ENCODE measurements at places on chromosomes 3 and 15.

DNA sequence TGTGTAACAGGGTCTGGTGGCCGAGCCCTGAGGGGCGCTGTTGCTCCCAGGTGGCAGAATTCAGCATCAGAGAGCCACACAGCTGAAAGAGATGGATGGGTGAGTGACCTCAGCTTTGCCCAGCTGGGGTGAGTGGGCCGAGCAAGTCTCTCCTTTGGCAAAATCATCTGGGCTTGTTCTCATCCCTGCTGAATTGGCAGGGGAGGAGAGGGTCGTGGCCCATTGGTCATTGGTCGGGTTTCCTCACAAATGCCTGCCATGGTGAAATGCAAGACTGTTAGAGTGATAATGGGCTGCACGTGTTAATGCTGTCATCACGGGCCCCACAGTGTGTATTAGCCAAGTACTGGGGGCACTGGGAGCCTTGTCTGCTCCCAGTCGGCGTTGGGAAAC, 15.9 kb downstream of the ABHD2 start:
- DNase-seq = no peak

- no peak for DNase-seq
Measured at GRCh38 chr15:39016706-39017105, 452.1 kb upstream of the RASGRP1 start.

DNA sequence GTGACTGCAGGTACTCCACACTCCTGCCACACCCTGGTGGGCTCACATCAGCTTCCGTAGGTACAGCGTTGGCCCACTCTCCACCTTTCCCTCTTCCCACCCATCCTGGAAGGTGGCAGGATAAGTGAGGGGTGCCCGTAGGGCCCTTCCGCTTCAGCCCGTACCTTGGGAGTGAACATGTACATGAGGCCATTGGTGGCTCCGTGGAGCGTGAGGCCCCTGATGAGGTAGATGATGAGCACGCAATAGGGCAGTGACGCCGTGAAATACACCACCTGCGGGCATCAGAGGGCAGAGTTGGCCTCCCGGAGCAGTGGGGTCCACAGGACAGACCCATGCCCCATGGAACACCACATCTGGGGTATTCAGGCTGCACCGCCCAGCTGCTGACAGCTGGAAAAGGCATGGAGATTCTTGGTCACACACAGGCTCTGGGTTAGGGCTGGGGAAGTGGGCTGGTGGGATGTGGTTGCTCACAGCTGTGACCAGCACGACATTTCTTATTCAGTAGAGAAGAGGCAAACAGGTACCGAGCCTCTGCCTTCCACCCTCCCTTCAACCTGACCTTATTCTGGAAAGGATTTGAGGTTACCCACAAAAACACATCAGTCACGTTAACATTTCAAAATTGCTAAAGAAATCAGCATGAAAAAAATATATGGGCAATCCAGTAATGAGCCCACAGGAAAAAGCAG, 23.8 kb downstream of the SLC6A20 start:
- DNase-seq = no peak

- no peak for DNase-seq
Measured at GRCh38 chr15:39502082-39502447, 78.8 kb upstream of the THBS1 start.

DNA sequence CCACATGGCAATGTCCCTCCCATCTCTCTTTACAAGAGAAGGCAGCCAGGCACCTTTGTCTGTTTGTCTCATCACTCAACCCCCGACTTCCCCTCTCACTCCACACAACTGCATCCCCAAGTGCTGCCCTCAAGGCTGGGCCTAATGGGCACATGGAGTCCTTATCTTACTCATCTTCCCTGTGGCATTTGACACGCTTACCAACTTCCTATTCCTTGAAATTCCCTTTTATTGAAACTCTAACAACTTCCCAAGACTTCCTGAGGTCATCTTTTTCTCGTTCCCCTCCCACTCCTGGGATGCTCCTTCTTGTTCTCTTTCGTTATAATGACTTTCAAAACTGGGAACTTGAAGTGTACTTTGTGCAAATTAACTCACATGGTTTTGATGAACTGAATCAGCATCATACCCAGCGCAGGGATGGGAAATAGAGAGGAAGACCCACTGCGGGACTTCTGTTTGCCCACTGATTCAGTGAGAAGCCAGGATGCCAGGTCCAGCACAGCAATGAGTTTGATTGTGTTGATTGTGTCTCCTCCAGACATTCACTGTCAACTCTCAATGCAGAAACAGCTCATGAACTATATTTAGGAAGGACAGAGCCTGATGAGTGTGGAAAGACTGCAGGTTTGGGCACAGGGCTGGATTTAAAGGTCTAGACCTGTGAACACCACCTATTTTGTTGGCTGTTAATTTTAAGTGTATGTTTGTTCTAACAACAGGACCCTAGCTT, 104.7 kb upstream of the TNIK start:
- DNase-seq = no peak

DNA sequence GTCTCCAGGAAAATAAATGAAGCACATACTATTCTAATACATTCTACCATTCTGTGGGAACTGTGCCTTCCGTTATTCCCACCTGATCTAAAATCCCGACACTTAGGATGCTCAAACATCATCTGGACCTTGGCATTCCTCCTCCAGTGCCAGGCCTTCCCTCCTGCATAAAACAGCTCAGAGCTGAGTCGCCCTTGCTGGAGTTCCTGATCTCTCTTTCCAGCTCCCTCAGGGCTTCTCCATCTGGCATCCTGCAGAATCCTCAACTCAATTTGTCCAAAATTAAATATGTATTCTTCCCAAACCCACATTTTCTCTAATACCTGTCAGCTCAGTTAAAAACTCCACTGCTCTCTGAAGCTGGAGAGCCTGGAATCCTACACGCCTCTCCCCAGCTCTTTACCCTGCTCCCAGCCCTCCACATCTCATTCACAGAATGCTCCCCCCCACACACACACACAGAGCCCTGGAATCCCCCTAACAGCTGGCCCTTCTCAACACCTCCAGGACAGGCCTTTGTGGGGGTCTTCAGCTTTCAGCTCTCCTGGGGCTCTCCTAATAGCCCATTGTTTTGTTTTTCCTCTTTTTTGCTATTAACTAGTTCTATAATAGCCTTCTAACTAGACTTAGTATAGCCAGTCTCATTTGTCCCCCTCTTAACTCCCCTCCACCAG, 78.5 kb downstream of the HMG20A start:
- no peak for DNase-seq

- no peak for DNase-seq
Measured at GRCh38 chr15:25959100-25959499, 96.0 kb upstream of the ATP10A start.

DNA sequence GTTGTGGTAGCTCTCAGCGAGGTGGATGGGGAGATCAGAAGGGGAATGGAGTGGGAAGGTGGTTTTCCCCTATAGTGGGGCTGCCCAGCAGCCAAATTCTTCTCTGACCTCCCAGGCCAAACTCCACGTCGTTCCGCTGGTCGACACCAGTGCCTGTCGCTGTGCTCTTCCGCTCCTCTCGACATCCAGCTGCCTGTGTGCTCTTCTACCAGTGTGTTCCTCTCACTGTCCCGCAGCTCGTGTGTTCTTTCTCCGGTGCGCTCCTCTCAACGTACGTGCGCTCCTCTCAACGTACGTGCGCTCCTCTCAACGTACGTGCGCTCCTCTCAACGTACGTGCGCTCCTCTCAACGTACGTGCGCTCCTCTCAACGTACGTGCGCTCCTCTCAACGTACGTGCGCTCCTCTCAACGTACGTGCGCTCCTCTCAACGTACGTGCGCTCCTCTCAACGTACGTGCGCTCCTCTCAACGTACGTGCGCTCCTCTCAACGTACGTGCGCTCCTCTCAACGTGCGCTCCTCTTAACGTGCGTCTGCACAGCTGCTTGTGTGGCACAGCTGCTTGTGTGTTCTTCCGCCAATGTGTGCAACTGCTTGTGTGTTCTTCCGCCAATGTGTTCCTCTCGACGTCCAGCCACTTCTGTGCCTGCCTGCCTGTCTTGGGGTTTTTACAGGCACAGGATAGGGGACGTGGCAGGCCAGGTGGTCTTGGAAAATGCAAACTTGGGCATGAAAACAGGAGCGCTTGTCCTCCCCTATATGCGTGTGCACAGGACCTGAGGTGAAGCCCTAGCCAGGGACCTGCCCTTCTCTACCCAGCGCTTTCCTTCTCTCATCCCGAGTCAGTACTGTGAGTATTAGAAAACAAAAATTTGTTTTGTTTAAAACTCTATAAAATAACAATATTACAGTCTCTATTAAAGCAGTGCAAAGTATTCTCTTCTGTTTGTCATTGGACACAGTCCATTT, 991.1 kb downstream of the GBE1 start:
- DNase-seq = peak; percentile 28

GRCh38 chr3:52857864-52858263, 23.0 kb upstream of the MUSTN1 start:
- DNase-seq = no peak

DNA sequence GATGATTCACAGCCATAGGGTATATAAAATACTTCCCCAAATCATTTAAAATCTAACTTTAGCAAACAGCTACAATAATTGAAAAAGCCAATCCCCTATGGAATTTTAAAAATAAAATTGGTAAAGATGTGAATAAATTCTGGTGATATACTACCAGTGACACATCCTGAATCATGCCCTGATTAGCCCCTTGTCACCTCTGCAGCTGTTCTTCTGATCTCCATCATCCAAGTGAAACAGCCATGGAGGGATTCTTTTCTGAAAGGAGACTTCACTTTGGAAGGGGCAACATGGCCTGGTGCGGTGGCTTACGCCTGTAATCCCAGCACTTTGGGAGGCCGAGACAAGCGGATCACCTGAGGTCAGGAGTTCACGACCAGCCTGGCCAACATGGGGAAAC, 115.6 kb upstream of the MLF1 start:
- no peak for DNase-seq

DNA sequence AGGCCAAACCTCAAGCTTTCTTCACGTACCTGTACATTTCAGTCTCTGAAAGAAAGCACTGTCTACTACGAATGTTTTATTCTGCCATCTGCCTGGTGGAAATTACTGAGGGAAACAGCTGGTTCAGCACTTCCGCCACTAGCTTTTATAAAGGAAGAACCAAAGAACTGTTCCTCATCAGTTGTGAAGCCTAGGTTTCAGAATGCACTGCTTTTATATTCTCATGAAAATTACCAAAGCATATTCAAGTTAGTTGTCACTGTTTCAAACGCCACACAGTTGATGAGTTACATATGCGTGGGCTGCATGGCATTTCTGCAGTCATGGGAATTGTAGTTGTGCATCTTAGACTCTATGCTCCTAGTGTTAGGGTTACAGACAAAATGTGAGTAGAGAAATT, 21.5 kb upstream of the ZBTB38 start:
- no peak for DNase-seq

DNA sequence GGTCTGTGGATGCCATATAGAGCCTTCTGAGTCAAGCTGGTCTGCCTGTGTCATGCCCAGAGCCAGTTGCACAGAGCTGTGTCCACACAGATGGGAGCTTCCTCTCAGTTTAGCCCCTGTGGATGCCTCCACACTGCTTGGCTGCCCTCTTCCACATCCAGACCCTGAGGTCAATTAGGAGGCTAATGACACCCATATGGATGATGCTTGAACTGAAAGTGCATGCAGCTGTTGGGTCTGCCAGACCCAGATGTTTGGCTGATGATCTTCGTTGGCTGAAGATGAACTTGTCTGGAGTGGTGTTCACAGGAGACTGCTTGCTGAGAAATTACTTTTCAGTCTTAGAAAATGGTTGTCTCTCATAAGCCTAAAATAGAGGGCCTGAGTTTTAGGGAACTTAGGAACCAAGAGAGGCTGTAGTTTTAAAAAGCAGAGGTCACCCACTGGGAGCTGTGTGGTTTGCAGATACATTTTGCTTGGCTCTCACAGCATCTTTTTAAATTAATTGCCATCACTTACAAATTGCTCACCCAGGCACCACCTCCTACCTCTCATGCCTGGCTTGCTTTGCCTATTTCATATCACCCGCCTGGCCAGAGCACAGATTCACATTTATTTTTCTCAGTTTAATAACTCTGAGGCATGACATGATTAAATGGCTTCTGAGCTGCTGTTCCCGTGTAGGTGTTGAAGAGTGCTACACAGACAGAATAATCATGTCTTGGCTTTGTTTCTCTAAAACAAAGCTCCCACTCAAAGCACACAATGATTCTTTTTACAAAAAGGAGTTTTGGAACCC, 176.1 kb downstream of the MINAR1 start:
- DNase-seq = no peak

- DNase-seq = peak; percentile 19
Measured at GRCh38 chr3:119098619-119099222, 47.2 kb upstream of the TEX55 start.

- DNase-seq = no peak
Measured at GRCh38 chr3:23580096-23580713, 225.6 kb upstream of the UBE2E1 start.

GRCh38 chr15:27646531-27646930, 452.6 kb downstream of the OCA2 start:
- no peak for DNase-seq

GRCh38 chr3:52145736-52146110, 8.5 kb downstream of the POC1A start:
- DNase-seq = no peak

GRCh38 chr15:45606413-45606812, 19.2 kb downstream of the BLOC1S6 start:
- DNase-seq = no peak

DNA sequence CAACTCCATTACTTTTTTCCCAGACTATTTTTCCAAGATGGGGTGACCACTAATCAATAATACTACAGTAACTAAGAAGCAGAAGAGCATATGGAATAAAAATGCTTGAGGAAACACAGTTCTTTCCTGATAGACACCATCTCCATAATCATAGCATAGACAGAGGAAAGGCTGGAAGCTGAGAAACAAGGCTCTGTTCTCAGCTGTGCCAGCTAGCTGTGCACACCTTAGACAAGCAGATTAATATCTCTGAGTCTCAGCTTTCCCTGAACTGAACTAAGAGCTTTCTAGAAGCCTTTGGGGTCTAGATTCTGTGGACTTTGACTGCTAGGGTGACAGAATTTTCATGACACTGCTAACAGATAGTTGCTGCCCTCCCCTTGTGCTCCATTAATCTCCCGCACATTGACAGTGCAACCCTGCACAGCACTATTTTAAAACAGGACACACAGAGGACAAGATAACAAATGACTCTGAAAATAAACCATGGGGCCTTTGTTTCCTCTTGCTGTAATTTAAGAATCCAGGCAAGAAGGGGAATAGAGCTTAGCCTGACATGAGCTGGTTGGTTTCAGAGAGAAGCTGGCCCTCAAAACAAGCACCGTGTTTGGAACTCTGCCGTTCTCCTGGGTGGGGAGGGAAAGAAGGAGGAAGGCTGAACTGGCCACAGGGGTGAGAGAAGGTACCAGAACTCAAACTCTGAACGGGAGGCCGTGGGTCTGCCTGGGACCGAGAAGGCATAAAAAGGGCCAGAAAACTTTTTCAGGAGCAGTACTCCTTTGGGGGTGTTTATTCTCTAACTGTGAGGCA, 67.4 kb downstream of the ATP13A5 start:
- no peak for DNase-seq

DNA sequence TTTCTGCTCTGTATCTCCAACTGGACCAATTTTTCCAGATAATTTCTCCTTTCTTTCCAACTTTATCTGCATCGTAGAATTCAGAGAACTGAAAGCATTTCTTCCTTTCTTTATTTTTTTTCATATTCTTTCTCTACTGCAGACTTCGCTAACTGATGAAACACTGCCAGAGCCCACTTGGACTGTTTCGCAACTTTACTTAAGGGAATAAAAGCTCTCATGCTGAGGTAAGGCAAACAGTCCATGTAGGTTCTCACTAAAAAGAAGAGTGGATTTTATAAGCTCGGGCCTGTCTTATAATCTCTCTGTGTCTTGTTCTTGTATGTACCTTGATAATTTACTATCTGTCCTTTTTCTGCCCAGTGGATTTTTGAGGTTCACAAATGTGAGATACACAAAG, 163.5 kb downstream of the CNTN4 start:
- DNase-seq = no peak

GRCh38 chr15:100627789-100628395, 25.5 kb downstream of the ASB7 start:
- DNase-seq = peak; percentile 22

Measured in NCI-H510A treated with DMSO at 0.1 percent for 48 hours (cell line).